ENCODE measurements at places on chromosomes 3 and 15.
A peak's percentile ranks its signal among the peaks of the same experiment; 100 is the strongest.

GRCh38 chr3:71542521-71543370 is 40.8 kb downstream of the FOXP1 start:
- DNase-seq = peak; percentile 97

- DNase-seq = peak; percentile 4
These were observed 157.1 kb downstream of the RSRC1 start for GRCh38 chr3:158267015-158267414.

GRCh38 chr3:98013411-98014267 is 21.5 kb downstream of the GABRR3 start:
- no peak for DNase-seq

DNA sequence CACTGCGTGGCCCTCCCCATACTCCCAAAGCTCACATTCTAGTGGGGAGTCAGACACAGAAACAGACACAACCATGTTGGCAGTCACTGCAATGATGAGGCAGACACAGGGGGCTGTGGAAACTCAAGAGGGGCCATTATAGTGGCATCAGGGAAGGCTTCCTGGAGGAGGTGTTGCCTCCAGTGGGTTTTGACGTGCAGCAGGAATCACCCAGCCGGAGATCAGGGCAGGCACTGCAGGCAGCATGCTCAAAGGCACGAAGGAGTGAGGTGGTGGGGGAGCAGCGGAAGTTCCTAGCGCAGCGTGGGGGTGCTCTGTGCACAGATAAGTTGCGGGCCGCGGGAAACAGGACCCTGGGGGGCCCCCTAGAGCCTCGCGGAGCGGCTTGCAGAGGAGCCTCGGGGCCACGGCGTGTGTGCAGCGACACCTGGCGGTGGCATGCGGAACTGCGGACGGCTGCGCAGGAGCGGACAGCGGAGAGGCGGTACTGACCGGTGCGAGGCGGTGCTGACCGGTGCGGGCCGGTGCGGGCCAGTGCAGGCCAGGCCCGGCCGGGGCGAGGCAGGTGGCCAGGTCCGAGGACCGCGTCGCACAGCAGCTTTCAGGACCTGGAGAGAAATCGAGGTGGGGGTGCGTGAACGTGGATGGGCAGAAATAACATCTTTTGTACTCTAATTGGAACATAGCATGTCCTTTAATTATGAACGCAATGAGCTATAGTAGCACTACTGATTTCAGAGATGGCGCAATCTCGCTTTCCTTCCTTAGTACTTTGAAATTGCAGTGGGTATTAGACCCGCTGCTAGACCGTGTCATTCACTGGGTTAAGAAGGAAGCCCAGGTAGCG is 101.5 kb downstream of the FBLN2 start:
- peak; percentile 60 for DNase-seq

GRCh38 chr3:134381831-134382442 is 7.7 kb upstream of the AMOTL2 start:
- no peak for DNase-seq

- DNase-seq = no peak
These were observed 69.5 kb downstream of the CCR1 start for GRCh38 chr3:46138581-46138980.

DNA sequence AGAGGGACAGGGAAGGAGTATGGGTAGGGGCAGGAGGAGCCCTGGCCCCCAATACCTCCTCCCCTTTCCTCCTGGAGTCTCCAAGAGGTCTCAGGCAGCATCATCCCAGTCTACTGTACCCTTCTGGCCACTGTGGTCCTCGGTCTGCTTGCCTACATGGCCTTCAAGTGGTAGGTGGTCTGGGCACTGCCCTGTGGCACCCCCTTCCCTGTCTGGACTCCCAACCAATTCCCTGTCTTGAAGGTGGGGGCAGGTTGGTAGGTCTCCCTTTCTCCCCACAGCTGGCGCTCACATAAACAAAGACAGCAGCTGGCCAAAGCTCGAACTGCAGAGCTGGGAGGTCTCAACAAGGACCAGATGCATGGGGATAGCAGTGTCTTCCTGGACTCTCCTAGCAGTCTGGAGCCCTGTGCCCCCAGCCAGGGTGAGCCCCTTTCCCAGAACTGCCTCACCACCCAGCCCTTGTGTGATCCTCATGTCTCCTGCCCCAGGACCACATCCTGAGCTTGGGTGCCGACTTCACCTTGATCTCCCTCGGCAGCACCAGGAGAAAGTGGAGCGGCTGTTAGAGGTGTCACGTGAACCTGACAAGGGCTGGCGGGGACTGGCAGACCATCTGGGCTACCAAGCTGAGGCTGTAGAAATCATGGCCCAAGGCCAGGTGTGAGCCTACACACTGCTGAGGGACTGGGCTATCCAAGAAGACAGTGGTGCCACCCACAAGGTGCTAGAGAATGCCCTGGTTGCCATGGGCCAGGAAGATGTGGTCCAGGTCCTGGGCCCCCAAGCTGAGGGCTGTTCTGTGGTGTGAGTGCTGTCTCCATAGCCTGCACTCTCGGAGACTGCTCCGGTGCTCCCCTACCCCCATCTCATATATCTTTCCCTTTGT is 33.1 kb downstream of the NBEAL2 start:
- DNase-seq = no peak

- DNase-seq = no peak
These were observed 45.7 kb downstream of the EIF2AK4 start for GRCh38 chr15:39979606-39980005.

- no peak for DNase-seq
These were observed 154.2 kb upstream of the TSPAN3 start for GRCh38 chr15:77225088-77225487.

- peak; percentile 49 for DNase-seq
These were observed 43.9 kb upstream of the RYK start for GRCh38 chr3:134294302-134295280.

DNA sequence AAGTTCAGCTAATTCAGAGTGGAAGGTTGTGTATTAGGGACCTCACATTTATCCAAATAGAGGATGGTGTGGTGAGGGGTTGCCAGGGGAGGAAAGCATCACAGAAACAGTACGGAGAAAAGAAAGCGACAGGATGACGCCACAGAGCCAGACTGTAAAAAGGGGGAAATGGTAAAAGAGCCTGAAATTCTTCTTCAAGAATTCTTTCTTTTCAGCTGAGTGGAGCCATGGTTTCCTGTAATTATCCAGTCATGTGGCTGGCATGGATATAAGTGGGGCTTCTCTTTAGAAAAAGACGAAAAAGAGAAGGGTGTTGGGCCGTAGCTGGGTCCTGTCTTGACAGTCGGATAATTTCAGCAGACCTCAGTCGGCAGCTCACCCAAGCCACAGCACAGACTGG is 24.5 kb upstream of the PSMD6 start:
- no peak for DNase-seq

DNA sequence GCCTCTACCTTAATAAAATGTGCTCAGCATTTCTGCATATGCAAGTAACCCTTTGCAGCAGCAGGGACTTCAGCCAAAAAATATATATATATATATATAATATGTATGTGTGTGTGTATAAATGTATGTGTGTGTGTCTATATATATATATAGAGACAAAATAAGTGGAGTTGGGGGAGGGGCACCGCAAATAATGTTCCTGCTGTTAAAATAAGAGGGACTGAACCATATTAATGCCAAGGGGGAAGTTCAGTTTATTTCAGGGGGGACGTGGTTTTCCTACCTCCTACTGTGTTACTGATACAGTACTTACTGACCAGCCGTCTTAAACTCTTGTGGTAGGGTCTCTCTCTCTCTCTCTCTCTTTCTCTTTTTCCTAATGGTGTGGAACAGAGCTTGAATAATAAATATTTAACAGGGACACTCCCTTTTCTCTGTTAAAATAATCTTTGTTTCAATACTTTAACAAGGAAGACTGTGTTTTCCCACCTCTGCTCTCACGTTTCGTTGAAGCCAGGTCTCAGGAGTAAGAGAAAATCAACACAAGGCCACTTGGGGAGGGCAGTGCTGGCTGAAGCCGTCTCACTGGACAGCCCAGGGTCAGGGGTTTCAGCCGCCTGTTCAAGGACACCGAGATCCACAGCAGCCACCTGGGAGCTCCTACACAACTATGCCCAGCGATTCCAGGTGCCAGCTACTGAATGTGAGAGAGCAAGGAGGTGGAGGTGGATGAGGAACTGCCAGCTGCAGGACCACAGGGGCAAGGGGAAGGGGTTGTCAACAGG is 42.8 kb upstream of the ADAMTSL3 start:
- DNase-seq = no peak

- peak; percentile 73 for DNase-seq
These were observed 39.2 kb upstream of the POLR2M start for GRCh38 chr15:57667171-57667849.

DNA sequence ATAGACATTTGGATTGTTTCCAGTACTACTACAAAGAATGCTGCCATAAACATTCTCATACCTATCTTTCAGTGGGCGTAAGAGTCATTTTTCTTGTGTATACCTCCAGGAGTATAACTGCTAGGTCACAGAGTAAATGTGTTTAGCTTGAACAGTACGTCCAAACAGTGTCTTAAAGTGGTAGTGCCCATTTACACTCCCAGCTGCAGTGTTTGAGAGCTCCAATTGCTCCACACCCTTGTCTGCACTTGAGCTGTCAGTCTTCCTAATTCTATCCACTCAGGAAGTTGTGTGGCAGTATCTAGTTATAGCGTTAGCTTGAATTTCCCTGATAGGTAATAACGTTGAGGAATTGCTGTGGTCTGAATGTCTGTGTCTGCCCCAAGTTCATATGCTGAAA is 404.7 kb upstream of the PPP2R3A start:
- no peak for DNase-seq

- DNase-seq = no peak
These were observed 77.0 kb downstream of the MAGI1 start for GRCh38 chr3:65961733-65962132.

DNA sequence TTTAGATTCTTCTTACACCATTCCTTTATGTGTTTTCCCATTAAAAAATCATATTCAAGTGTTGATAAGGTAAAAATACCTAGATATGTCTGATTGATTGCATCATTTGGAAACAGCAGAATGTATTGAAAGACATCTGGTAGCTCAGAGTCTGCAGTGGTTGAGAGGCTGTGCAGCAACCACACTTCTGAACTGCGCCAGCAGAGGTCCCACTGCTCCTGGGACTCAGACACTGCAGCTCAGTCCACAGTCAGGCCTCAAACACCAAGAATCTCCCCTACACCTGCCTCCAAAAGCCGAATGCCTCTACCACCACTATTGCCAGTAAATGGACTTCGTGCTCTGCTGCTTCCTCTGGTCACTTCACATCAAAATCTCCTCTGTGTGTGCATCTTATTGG is 176.9 kb upstream of the LMCD1 start:
- peak; percentile 16 for DNase-seq

DNA sequence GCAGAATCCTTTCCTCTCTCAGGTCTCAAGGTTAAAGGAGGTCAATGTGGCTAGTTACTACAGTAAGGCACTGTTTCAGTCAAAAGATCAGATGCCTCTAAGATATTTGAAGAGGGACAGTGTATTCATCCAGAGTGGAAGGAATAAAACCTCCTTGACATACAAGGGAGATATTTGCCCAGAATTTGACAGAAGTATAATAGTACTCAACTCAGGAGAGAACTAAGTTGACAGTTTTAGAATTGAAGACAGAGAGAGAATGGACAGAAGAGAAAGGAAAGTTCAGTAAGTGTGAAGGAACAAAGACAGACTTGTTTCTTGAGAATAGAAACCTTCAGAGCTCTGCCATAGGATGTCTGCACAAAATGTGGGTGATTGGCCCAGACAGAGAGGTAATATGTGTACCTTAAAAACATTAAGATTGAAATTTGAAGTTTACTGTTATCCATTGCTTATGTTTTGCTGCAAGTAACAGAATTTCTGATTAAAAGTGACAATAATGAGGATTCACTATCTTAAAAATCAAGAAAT is 507.1 kb downstream of the IGSF11 start:
- no peak for DNase-seq

GRCh38 chr3:171776411-171776810 is 33.9 kb downstream of the PLD1 start:
- peak; percentile 75 for DNase-seq

- peak; percentile 29 for DNase-seq
These were observed 7.1 kb upstream of the LARS2 start for GRCh38 chr3:45381168-45381852.

DNA sequence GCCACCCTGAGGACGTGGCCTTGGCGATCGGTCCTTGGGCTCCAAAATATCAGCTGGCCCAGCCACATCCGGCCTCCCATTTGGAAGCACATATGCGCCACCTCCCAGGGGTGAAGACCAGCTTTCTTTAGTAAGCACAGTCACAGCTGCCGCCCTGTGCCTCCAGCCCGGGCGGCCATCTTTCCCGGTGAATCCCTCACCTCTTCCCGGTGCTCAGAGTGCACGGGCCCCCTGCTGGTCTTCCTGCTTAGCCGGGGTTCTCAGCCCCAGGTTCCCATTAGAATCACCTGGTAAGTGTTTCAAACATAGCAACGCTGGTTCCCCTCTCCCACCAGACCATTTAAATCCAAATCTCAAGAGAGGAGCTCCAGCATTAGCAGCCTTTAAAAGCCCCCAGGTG is 232.2 kb downstream of the VPS13C start:
- DNase-seq = no peak

GRCh38 chr3:80643421-80643820 is 875.6 kb upstream of the ROBO1 start:
- DNase-seq = no peak

- DNase-seq = peak; percentile 12
These were observed 9.7 kb upstream of the XIRP1 start for GRCh38 chr3:39202094-39202493.

DNA sequence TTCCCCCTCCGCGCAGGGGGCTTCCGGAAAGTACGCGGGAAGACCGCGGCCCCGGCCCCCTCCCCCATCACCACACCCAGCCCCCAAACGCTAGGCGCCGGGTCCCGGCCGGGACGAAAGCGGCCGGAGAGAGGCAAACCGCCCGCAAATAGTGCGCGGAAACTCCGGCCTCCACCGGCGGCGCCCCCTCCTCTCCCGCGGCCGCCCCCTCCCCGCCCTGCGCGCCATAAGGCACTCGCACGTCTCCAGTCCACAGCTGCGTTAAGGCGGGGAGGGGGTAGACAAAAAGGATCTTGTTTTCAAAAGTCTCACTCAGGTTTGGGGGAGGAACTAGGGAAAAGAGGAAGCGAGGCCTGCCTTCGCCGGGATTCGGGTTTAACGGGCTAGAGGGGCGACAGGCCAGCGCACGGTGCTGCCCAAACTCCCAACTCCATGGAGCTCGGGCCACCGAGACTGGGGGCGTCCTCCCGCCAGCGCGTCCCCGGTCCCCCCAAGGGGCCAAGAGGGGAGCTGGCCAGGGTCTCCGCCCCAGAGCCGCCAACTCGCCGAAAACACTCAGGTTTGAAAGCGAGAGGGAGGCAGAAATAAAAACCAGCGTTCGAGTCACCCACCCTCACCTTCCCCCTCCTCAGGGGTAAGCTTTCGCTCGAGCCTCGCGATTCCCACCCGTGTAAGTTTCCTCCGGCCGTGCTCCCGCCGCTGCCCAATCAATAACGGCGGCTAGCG is 1.8 kb downstream of the ANP32A start:
- peak; percentile 46 for DNase-seq

DNA sequence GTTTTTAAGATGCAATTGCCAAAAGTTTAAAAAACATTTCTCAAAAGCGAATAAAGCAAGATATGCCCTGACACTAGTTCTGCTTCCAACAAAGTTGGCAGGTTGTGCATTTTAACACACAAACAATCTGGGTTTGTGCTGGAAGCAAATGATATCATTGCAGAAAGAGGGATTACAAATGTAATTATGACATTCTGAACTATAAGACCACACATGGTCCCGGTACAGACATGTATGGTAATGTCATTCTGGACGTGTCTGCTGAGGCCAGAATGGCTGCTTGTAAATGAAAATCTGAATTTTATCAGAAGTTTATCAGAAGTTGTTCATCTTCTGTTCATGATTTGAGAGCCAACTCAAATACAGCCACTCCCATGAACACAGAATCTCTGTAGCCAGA is 10.7 kb downstream of the TMC3 start:
- no peak for DNase-seq

- DNase-seq = no peak
These were observed 301.6 kb downstream of the EFHB start for GRCh38 chr3:19632099-19633074.

All from RPMI7951 (cell line).